CD4-positive, alpha-beta T cell treated with Interleukin-15 for 4 hours (primary cell): ENCODE measurements at places on chromosomes 2 and 18.

DNA sequence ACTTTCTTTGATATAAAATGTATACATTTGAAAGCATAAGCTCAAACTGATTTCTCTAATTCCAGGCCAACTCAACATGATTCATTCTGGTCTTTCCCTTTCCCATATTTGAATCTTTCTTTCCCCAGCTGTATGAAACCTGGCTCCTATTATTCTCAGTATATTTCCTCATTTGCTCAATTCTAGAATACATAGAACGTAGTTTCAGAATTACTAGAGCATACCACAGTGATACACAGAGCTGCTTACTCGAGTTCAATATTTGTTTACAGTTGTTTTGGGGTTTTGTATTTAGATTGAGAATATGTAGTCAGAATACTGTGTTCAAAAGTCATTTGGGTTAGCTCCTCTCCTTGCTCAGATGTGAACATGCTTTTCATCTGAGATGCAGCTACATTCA is 43.0 kb downstream of the TNFRSF11A start:
- DNase-seq = no peak

DNA sequence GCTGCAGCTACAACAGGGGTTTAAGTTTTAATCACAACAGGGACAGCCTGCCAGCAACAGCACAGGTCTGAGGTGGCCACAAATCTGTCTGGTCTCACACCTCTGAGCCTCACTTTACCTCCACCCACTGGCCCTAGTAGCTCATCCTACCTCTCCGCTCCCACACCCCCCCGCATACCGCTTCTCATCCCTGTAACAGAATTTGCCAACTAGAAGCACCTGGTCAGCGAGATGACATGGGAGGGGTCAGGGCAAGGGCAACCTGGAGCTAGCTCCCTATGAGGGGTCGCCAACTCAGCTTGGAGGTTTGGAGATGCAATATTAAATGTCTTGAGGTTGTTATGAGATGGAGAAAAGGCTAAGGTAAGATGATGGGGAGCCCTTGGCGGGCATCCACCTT is 7.5 kb downstream of the CATIP start:
- DNase-seq = no peak

- no peak for DNase-seq
Measured at GRCh38 chr2:237896507-237896892, 37.1 kb downstream of the RAMP1 start.

DNA sequence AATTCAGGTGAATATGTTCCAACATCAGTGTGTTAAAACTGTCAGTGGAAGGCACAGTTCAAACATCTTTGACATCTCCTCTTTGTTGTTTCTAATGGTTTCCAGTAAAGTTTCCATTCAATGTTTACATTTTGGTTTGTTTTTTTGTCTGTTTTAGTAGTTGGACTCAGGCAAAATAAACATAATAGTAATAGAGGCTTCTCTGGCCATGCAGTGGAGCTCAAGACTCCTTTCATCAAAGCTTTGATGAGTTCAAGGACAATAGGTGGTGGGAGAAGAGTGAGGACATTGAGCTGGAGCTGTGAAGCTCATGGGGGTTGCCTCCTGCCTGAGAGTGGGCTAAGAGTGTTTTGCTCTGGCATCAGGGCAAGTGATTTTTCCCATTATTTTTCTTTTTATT is 1853.7 kb upstream of the CELF4 start:
- DNase-seq = no peak

- no peak for DNase-seq
Measured at GRCh38 chr18:6476190-6476589, 61.5 kb upstream of the L3MBTL4 start.

DNA sequence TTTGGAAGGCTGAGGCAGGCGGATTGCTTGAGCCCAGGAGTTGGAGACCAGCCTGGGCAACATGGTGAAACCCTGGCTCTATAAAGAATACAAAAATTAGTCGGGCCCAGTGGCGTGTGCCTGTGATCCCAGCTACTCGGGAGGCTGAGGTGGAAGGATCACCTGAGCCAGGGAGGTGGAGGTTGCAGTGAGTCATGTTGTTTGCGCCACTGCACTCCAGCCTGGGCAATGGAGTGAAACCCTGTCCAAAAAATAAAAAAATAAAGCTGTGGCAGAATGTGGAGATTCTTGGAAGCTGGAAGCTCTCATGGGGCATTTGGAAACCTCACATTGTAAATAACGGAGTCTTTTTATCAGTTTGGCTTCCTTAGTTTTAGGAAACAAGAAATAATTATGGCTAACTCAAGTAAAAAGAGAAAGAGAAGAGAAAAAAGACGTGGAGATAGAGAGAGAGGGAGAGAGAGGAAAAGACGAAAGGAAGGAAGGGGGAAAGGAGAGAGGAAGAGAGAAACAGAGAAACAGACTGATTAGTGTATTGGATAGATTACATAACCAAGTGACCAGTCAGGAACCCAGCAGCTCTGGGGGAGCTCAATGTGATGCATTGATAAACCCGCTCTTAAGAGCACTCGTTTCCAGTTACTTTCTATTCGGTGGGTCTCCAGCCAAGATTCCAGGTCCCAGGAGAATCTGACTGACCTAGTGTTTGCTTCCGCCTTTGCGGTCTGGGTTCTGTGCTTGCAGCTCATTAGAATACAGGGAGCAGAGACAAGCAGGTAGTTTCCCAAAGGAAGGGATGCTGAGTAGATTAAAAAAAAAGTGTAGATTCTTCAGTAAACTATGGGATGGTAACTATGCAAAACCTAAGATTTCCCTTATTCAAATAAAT is 1.1 kb upstream of the SPAST start:
- no peak for DNase-seq

GRCh38 chr2:241081190-241081642 is 20.9 kb downstream of the MTERF4 start:
- no peak for DNase-seq

DNA sequence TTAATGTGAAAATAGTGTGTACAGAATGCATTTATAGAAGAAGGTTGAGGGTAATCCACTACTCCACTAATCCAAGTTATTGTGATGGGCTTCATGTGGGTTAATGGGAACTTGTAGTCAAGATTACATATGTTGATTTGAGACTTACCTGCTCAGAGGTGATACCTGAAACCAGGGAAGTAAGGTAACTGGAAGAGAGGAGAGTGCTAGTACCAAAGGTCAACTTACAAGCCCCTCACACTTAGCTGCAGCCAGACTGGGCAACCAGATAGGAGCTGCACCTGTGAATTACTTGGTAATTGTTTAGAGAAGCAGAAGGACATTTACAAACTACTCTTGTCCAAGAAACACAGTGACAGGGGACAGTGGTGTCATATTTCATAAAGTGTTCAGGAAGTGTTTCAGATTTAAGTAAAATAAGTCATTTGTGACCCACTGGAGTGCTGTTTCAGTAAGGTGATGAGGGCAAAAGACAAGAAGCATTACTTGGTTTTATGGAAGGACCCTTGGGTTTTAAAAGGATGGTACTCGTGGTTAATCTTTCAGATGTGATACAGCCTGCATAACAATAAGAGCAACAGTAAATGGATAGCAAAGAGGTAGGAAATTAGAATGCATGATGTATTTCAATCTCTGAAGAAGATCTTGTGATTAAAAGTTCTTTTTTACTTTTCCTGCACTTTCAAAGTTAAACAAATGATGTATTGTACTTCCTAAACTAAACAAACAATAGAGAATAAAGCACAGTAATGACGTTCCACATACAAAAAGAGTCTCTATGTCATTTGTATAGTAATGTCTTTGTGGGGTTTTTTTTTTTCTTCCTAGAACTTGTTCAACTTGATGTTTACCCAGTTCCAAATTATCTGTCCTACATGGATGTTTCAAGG is 189.3 kb downstream of the PHLPP1 start:
- no peak for DNase-seq

DNA sequence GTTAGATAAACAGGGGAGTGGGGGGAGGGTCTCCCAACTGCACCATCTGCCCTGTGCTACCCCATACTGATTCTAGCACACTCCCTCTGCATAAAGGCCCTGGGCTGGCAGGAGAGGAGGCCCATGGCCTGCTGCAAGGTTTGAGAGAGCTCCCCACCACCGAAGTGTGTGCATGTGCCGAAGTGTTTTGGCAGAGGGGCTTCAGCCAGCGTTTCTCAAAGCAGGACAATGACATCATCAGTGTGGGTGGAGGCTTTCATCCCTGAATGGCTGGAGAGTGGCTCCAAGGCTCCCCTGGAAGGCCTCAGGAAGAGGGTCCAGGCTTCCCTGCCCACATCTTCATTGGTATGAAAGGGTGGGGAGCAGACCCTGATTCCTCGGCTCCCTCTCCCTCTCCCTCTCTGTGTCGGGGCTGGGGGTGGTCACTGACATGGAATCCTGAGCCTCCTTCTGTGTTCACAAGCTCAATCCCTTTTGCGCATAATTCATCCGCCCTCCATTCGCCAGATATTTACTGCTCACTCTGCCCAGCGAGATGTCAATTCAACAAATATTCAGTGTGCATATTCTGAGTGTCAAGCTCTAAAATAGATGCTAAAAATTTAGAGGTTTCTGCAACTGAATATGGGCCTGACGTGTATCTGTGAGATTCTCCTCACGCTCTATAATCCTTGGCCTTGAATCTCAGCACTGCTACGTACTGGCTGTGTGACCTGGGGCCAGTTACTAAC is 122.1 kb downstream of the CELF4 start:
- no peak for DNase-seq

DNA sequence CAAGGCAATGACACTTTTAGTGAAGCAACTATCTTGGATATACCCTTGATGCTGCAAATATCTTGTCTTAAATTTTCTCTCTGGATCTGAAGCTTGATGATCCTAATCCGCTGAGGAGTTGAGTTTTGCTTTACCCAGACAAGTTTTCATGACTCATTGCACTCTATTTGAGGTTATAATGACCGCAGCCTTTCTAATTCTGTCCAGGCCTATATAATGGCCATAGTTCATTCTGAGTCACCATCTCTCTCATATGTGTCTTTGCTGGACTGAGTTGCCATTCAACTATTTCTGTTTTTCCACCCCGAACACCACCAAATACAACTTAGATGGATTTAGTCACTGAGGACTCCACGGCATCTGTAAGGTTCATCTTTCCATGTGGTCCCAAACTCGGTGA is 802.1 kb upstream of the FAM98A start:
- no peak for DNase-seq

DNA sequence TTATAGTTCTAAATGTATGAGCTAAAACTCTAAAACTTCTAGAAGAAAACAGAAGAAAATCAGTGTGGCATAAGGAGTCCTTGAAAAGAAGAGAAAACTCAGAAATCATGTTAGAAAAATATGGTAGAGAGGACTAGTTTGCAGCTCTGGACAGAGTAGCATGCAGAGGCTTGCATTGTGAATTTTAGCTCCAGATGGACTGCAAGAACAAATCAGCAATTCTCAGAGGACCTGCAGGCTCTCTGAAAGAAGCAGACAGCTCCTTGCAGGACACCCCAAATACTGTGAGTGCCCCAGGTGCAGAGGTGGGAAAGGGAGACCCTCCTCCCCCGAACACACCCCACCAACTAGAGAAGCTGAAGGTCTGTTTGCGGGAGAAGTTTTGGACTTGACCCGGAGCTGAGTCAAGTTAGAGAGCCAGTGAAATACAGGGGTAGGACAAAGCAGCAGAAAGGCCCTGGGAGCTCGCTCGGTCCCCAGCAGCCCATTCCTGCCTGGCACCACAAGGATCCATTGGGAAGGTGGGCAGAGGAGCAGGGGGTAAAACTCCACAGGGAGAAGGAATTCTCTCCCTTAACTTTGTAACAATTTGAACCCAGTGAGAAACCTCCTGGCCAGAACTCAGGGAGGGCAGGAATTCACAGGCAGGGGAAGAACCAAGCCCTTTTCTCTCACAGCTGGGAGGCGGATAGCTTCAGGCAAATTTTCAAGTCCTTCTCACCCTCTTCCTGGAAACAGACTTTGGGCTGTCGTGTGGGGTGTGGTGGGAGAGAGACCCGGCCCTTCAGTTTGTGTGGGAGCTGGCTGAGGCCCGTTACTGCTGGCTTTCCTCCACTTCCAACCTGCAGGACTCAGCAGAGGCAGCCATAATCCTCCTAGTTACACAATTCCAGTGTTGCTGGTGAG is 216.2 kb upstream of the SLC35G4 start:
- no peak for DNase-seq

GRCh38 chr2:163200741-163201140 is 362.2 kb upstream of the KCNH7 start:
- DNase-seq = no peak
